ENCODE measurements at places on chromosomes 7 and 10. TPM values are rescaled to one million over a fixed set of nuclear protein-coding genes. Genes with fewer than 3 reads are reported as not detected.

DNA sequence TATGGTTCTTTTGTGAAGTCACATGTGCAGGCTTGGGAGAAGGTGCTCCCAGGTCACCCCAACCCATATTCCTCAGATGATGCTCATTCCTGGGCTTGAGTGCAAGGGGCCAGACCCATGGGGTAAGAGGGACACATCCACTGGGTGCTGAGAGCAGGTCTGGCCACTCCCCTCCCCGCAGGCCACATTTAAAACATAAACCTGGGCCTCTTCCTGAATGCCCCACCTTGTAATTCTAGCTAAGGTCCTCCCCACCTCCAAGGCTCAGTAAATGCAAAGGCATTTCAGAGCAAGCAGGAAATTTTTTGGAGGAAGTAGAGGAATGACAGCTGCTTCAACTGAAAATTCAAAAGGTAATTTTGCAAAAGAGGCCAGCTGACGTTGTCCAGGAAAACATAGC lies 172.5 kb downstream of the ARHGAP21 start:
- no peak overlapping the region for H3K27ac ChIP-seq
- no peaks in the 10 kb centered on the region for H3K4me1 ChIP-seq
- no peak overlapping the region for H3K4me3 ChIP-seq
- DNase-seq, result no peak

MRLN gene
- polyA plus RNA-seq, result 2.0 TPM

DNA sequence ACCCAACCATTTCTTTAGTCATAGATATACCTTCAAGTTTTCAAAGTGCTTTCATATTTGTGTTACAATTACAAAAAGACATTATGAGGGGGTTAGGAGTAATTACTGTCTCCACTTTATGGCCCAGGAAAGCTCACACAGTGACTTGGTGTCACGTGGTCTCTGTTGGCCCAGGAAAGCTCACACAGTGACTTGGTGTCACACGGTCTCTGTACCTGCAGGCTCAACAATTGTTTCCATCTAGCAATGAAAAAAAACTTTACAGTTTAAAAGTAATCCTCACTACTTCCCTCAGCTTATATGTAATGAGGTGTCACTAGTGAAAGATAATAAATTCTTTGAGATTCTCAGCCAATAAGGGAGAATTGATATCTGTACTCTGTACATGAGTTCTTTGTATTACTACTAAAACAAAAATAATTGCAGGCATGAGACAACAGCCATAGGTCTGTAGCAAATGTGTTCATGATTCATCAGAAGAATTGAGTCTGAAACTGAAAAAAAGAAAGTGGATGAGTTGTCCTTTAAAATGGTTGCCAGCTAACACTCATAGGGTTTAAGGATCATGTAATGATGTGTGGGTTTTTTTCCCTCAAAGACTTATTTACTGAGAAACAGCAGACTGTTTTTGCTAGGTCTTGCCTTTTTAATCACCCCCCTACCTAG lies 10.9 kb downstream of the OGDH start:
- no peak overlapping the region for H3K4me3 ChIP-seq
- H3K27me3 ChIP-seq, result no peaks in the 10 kb centered on the region
- no peak for DNase-seq

- no peak for DNase-seq
- no peak overlapping the region for H3K27ac ChIP-seq
- H3K4me1 ChIP-seq, result no peaks in the 10 kb centered on the region
Observed at GRCh38 chr7:22587322-22587721, 87.3 kb upstream of the STEAP1B start.

GRCh38 chr10:129968853-129969183 lies 4.7 kb upstream of the EBF3 start:
- no peaks in the 10 kb centered on the region for H3K36me3 ChIP-seq
- no peak overlapping the region for H3K4me3 ChIP-seq
- DNase-seq, result no peak
- H3K27ac ChIP-seq, result no peak overlapping the region
- peaks cover 96% of the 10 kb centered on the region for H3K27me3 ChIP-seq

All from thymus (tissue), 14 donors.